ENCODE measurements at places on chromosomes 7 and 10.

- DNase-seq, result no peak
Observed at GRCh38 chr10:49230004-49230403, 41.8 kb upstream of the TMEM273 start.

- no peak for DNase-seq
Observed at GRCh38 chr7:150877536-150877935, 25.2 kb downstream of the AOC1 start.

GRCh38 chr7:19066170-19066569 lies 51.3 kb downstream of the TWIST1 start:
- DNase-seq, result no peak

- no peak for DNase-seq
Observed at GRCh38 chr7:54878339-54878738, 119.3 kb upstream of the SEC61G start.

DNA sequence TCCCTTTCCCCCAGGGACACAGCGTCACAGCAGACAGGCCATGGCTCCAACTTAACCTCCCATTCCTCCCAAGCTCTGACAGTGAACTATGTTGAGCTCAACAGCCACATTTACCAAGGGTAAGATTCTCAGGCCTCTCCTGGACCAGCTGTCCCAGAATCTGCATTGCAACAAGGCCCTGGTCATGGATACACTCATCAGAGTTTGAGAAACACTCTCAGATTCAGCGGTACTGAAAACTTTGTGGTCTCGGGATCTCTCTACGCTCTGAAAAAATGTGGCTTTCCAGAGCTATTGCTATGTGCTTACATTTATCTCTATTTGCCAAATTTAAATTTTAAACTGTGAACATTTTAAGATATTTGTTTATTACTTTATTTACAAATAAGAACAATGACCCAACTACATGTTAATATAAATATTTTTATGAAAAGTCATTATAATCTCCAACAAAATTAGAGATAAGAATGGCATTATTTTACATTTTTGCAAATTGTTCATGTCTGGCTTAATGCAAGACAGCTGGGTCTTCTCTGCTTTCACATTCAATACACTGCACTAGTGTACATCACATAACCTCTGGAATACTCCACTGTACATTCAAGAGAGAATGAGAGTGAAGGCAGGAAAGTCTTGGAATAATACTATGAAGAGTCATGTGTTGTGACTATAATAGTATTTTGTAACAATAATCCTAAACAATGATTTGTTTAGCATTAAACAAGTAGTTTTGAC lies 190.9 kb upstream of the PITRM1 start:
- no peak for DNase-seq

GRCh38 chr7:4015996-4016395 lies 666.1 kb upstream of the FOXK1 start:
- no peak for DNase-seq

GRCh38 chr10:114397651-114398145 lies 6.6 kb downstream of the AFAP1L2 start:
- no peak for DNase-seq

DNA sequence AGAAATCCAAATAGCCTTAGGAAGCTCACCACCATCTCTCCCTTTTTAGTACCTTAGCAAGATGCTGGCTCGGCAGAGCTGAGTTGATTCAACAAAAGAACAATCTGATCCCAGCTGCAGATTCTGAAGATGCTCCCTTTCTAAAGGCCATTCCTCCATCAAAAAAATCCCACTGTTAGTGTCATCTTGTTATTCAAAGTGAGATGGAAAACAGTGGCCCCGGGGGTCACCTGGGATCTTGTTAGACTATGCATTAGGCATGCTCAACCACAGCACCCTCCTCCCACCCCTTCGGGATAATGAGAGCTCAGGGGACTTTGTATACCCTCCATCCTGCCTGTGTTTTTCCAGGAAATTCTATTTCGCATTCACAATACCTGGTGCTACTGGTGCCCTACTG lies 2.4 kb downstream of the NCAPG2 start:
- no peak for DNase-seq

DNA sequence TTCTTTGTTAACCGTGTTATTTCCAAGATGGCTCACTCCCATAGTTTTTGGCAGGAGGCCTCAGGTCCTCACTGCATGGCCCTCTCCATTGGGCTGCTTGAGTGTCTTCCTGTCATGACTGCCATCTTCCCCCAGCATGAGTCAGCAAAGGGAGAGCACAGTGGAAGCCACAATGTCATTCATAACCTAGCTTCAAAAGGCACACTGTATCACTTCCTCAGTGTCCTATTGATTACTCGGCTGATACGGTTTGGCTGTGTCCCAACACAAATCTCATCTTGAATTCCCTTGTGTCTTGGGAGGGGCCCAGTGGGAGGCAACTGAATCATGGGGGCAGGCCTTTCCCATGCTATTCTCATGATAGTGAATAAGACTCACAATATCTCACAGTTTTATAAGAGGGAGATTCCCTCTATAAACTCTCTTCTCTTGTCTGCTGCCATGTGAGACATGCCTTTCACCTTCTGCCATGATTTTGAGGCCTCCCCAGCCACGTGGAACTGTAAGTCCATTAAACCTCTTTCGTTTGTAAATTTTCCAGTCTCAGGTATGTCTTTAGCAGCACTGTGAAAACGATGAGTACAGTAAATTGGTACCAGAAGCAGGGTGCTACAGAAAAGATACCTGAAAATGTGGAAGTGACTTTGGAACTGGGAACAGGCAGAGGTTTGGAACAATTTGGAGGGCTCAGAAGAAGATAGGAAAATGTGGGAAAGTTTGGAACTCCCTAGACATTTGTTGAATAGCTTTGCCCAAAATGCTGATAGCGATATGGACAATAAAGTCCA lies 106.5 kb downstream of the PRLHR start:
- no peak for DNase-seq

- no peak for DNase-seq
Observed at GRCh38 chr10:95459446-95460045, 101.6 kb downstream of the SORBS1 start.

GRCh38 chr7:33399528-33400213 lies 270.3 kb downstream of the BBS9 start:
- DNase-seq, result no peak

- DNase-seq, result peak; percentile 10
Observed at GRCh38 chr7:136086712-136087111, 109.6 kb upstream of the MTPN start.

DNA sequence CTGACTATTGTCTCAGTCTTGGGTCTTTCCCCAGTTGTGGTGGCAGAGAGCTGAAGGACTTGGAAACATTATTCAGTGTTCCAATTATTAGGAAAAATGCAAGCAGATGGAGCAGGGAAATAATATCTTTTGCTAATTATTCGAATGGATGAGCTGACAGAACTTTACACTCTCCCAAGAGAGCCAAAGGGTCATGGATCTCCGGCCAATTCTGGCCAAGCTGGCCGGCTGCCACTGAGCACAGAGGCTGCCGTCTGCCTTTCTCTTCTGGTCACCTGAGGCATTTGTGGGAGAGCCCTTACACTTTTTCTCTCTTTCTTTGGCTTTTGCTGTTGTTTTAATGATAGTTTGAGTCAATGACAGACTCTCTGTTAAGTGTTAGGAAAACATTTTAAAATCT lies 22.2 kb upstream of the CNTNAP2 start:
- no peak for DNase-seq

- peak; percentile 32 for DNase-seq
Observed at GRCh38 chr10:67141300-67141699, 215.5 kb downstream of the LRRTM3 start.

GRCh38 chr7:100914208-100914878 lies 18.7 kb upstream of the ACHE start:
- no peak for DNase-seq

DNA sequence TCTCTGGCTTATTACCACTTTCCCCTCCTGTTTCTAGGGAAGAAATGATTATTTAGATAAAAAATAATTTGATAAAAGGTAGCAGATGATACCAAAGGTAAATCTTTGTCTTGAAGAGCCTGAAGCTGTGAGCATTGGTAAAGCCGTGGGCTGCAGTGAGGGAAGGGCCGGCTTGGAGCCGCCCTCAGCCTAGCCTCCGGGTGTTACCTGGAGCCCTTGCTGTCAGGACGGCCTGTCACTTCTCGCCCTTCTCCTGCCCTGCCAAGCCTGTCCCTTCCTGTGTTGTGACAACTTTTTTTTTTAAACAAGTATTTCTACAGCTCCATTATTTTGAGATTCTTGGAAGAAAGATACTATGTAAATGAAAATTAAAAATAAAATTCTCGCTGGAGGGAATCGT lies 7.0 kb downstream of the CUX1 start:
- DNase-seq, result no peak

GRCh38 chr7:133822001-133822641 lies 305.0 kb upstream of the LRGUK start:
- DNase-seq, result no peak

- DNase-seq, result no peak
Observed at GRCh38 chr7:45105588-45106188, 5.8 kb downstream of the TBRG4 start.

GRCh38 chr10:103910442-103911012 lies 7.5 kb downstream of the STN1 start:
- DNase-seq, result no peak

DNA sequence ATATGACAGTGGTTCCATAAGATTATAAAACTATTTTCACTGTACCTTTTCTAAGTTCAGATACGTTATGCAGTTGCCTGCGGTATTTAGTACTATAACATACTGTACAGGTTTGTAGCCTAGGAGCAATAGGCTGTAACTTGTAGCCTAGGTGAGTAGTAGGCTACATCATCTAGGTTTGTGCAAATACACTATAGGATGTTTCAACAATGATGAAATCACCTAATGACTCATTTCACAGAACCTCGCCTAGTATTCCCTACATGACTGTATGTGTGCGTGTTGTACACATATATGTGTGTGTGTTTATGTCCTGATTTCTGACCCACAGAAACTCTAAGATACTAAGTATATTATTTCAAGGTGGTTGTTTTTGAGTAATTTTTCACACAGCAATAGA lies 139.0 kb downstream of the HERPUD2 start:
- no peak for DNase-seq

GRCh38 chr10:9875353-9875752 lies 1142.3 kb upstream of the CELF2 start:
- DNase-seq, result no peak

GRCh38 chr7:7510794-7511193 lies 24.9 kb downstream of the COL28A1 start:
- no peak for DNase-seq

DNA sequence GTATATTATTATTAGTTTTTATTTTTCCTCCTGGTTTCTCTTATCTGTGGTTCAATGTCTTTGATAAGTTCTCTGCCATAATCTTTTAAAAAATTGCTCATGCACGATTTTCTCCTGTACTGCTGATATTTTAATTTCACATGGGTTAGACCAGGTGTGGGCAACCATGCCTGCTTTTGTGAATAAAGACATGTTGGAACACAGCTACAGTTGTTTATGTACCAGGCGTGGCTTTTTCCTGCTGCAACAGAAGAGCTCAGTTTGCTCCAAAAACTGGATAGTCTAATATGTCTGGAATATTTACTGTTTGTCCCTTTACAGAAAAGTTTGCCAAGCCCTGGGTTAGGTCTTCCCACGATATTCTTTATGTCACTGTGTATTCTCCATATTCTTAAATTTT lies 105.2 kb downstream of the VWC2 start:
- DNase-seq, result no peak

DNA sequence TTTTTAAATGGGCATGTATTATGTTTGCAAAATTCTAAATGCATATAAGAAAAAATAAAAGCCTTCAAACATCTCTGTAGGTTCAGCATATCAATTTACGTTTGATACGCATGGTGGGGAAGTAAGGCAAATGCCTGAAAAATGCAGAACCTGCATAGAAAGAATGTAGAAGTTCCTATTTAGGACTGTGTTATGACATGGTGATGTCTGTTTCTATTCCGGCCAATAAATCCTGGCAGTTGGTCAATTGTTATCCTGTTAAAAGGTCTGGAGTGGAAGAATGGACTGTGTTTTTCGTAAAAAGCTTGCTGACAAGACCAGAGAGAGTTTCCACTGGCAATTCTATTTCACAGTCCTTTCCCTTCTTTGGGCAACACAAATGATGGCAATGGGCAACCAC lies 49.6 kb upstream of the CAV2 start:
- no peak for DNase-seq

DNA sequence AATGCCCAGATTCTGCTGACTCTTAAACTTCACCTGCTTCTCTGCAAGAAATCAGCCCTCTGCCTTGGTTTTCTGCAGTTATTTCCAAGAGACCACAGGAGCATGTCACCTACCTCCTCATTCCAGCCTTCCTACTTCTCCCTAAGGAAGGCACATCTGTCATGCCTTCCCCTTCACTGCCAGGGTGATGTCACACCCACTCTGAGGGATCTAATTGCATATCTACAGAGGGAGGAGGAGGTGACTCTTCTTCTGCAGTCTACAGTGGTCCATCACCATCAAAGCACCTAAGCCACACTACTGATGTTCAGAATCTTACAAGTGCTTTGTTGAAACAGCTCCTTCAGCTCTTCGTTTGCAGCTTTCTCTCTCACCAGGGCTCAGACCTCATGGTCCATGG lies 275.5 kb downstream of the FGFR2 start:
- DNase-seq, result no peak

- DNase-seq, result peak; percentile 83
Observed at GRCh38 chr10:96670786-96671185, 49.5 kb downstream of the PIK3AP1 start.

DNA sequence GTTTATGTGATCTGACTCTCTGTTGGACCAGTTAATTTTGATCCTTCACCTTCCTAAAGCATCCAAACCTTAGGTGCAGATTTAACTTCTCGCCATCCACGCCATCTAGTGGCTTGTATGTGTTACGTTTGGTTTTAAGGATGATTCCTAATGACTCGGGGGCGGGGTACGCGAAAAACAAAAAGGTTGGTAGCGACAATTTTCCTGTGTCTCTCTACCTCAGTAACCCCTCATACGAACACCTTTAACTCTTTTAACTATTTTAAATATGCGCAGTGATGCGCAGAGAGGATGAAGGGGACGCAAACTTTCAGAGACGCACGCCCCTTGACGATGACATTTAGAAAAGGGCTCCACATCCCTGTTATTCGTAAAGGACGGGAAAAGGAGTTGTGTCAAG lies 714 bp upstream of the KCND2 start:
- peak; percentile 81 for DNase-seq

GRCh38 chr10:86733260-86733671 lies 23.2 kb upstream of the BMPR1A start:
- DNase-seq, result no peak

DNA sequence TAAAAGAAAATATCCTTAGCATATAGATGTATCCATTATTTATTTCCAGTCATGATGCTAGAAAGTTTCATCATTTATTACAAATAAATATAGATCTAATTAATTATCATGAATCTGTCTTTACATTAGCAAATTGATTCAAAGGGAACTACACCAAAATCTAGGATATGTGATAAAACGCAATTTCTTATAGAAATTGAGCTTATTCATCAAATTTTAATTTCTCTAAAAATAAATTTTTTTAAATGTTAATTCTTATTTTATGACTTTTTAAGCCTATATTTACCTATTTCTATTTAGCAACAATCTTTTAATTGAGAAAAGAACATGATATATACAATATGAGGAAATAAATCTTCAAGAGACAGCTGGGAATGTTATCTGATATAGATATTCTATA lies 34.0 kb upstream of the ING3 start:
- DNase-seq, result no peak

Measured in NCI-H2081 (cell line).